WTC11 (cell line): ENCODE measurements at places on chromosomes 12 and 14. TPM values are rescaled to one million over a fixed set of nuclear protein-coding genes. Genes with fewer than 3 reads are reported as not detected.

GRCh38 chr12:94616203-94616729 lies 34.1 kb downstream of the TMCC3 start:
- H3K4me1 ChIP-seq = peaks cover 3% of the 10 kb centered on the region; the same call in 1 of the 2 replicates
- H3K27ac ChIP-seq = no peak overlapping the region
- peaks cover 3% of the 10 kb centered on the region; the same call in 1 of the 2 replicates for H3K27me3 ChIP-seq
- no peak for DNase-seq
- no peaks in the 10 kb centered on the region for H3K36me3 ChIP-seq
- no peak overlapping the region for H3K4me3 ChIP-seq

- peak; percentile 5 for DNase-seq
- no peak overlapping the region for H3K4me3 ChIP-seq
- no peaks in the 10 kb centered on the region for H3K27me3 ChIP-seq
Measured at GRCh38 chr12:131093971-131094830, 140.5 kb downstream of the ADGRD1 start.

DNA sequence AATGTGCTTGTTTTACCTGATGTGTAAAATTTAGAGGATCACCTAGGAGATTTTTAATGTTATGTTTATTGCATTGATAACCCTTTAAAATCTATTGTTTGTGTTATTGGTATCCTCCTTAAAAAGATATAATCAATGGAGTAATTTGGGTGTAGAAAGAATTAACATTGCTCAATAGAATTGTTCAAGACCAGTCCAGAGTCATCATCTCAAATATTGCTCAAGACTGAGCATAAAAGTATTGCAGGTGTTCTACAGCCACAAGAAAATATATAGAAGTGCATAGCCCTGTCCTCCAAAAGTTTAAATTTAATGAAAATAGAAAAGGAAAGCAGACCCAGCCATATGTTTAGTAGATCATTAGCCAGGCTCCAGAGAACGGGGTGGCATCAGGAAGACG lies 102.5 kb upstream of the ARID2 start:
- no peak overlapping the region for H3K27ac ChIP-seq
- H3K27me3 ChIP-seq = no peaks in the 10 kb centered on the region
- H3K4me3 ChIP-seq = no peak overlapping the region
- H3K4me1 ChIP-seq = peaks cover 10% of the 10 kb centered on the region
- DNase-seq = no peak

DNA sequence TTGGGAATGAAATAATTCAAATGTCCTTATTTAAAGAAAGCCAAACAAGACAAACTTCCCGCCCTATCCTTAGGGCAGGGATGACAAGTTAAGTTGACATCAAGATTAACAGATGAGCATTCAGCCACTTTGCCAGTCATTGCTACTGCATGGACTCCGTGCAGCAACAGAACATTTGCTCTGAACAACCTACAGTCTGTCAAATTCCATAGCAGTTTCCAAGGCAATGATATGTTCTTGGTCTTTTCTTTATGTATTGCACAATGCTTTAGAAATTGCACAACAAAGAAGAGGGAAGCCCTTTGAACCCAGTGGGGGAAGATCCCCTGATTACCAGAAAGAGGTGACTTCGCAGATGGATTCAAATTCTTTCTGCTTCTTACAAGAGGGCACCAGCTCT lies 269.8 kb downstream of the BCAT1 start:
- H3K4me1 ChIP-seq = peaks cover 8% of the 10 kb centered on the region
- DNase-seq = no peak
- H3K27ac ChIP-seq = no peak overlapping the region
- H3K36me3 ChIP-seq = peaks cover 14% of the 10 kb centered on the region
- H3K27me3 ChIP-seq = no peaks in the 10 kb centered on the region

GRCh38 chr14:105857826-105858675 lies 331.7 kb downstream of the TMEM121 start:
- H3K27ac ChIP-seq = no peak overlapping the region
- no peaks in the 10 kb centered on the region for H3K4me1 ChIP-seq
- H3K36me3 ChIP-seq = peaks cover 56% of the 10 kb centered on the region
- no peak for DNase-seq
- H3K27me3 ChIP-seq = peaks cover 13% of the 10 kb centered on the region

- no peaks in the 10 kb centered on the region for H3K36me3 ChIP-seq
- no peak overlapping the region for H3K27ac ChIP-seq
- no peak for DNase-seq
- no peak overlapping the region for H3K4me3 ChIP-seq
- H3K4me1 ChIP-seq = no peaks in the 10 kb centered on the region
- no peaks in the 10 kb centered on the region for H3K27me3 ChIP-seq
Measured at GRCh38 chr12:91344408-91344807, 161.8 kb upstream of the DCN start.

DNA sequence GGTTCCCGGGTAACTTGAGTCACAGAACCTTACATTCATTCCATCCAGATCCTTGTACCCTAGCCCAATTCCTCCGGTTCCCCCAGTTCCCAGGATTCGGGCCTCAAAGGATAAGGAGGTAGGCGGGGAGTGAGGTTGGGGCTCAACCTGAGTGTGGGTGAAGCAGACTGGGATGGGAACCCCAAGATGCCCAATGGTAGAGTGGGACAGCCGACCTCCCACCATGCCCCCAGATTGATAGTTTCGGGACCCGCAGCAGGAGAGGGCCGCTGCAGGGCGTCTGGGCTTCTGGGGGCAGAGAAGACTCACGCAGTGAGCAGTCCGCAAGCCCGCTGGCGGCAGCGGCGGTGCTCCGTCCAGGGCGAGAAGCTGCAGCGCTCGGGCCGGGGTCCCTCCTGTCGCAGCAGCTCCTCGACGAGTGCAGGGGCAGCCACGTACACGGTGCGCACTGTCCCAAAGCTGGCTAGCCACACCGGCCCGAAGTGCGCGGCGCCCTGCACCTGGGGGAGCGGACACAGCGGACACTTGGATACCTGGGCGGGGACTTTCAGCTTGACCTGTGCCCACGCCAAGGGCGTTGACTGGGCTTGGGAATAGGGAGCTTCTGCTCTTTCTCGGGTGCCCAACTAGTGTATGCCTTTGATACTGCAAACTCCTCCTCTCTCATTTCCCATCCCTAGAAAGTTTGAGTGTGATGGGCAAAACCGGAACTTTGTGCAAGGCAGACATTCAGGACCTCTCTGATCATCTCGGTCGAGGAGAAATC lies 997 bp downstream of the CYP27B1 start:
- H3K27ac ChIP-seq = no peak overlapping the region
- H3K27me3 ChIP-seq = peaks cover 74% of the 10 kb centered on the region
- H3K4me1 ChIP-seq = peaks cover 33% of the 10 kb centered on the region

- H3K4me1 ChIP-seq = peaks cover 39% of the 10 kb centered on the region
- peaks cover 16% of the 10 kb centered on the region for H3K27me3 ChIP-seq
Measured at GRCh38 chr12:29880987-29881386, 97.2 kb upstream of the TMTC1 start.

DNA sequence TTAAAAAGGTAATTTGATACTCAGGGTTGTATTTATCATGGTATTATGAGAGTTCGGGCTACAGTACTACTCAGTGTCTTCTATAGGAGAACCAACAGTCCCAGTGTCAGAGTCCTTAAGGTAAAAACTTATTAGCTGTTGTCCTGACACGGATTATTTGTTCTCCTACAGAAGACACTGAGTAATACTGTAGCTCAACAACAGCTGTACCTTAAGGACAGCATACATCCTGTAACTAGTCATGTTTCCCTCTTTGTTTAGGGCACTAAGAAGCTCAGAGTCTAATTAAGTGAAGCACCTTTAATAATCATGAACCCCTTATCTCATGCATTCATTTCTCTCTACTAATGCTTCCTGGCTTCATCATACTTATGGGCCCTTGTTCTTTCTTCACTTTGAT lies 33.9 kb downstream of the ARF6 start:
- no peaks in the 10 kb centered on the region for H3K36me3 ChIP-seq
- H3K27me3 ChIP-seq = no peaks in the 10 kb centered on the region
- no peak overlapping the region for H3K27ac ChIP-seq
- no peak overlapping the region for H3K4me3 ChIP-seq
- DNase-seq = no peak

DNA sequence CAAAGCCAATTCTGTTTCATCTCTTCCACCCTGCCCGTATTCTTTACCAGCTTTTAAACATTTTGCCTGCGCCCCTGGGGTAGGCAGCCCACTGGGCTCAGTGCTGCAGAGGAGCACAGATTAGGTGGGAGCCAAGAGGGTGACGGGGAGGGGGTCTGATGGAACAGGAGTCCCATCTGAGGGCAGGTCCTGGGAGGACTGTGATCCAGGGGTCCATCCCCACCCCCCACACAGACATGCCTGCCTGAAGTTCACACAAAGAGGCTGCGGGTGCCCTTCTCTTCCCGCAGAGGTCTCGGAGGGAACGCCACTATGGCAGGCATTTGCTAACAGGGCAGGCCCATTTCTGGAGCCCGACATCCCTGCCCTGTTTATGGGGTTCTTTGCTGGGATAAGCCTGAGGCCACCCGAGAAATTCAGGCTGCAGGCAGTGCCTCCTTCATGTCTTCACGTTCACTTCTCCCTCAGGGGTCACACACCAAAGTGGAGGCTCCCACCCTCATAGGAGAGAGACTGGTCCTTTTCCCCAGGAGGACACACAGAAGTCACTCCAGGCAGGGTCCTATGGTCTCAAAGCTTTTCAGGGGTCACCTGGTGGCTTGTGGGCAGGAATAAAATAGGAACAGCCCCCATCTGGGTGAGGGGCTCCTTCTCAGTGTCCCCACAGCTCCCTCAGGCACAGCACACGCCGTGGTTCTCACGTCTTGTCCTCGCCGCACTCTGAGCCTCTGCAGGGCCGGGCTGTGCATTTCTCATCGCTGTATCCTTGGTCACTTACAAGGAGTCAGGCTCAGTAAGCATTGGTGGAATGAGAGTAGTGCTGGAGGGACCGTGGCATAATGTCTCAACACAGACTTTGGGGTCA lies 12.9 kb downstream of the VASH1 start:
- no peaks in the 10 kb centered on the region; the same call in 1 of the 2 replicates for H3K27me3 ChIP-seq
- H3K27ac ChIP-seq = no peak overlapping the region
- DNase-seq = no peak
- H3K4me1 ChIP-seq = peaks cover 21% of the 10 kb centered on the region

- DNase-seq = no peak
- peaks cover 22% of the 10 kb centered on the region for H3K4me1 ChIP-seq
- no peaks in the 10 kb centered on the region for H3K27me3 ChIP-seq
- H3K27ac ChIP-seq = no peak overlapping the region; the same call in 1 of the 2 replicates
- H3K4me3 ChIP-seq = no peak overlapping the region
Measured at GRCh38 chr12:52149651-52150241, 42.1 kb downstream of the KRT80 start.

- no peak overlapping the region for H3K27ac ChIP-seq
- H3K4me1 ChIP-seq = peaks cover 48% of the 10 kb centered on the region
- peaks cover 34% of the 10 kb centered on the region for H3K27me3 ChIP-seq
- H3K36me3 ChIP-seq = no peaks in the 10 kb centered on the region
Measured at GRCh38 chr12:124296295-124296915, 1.5 kb downstream of the RFLNA start.

- no peak overlapping the region for H3K27ac ChIP-seq
- no peaks in the 10 kb centered on the region for H3K36me3 ChIP-seq
- DNase-seq = no peak
- peaks cover 1% of the 10 kb centered on the region for H3K4me1 ChIP-seq
Measured at GRCh38 chr14:35374263-35374712, 30.3 kb downstream of the NFKBIA start.

GRCh38 chr12:56541631-56542030 lies 20.0 kb downstream of the RBMS2 start:
- no peaks in the 10 kb centered on the region for H3K36me3 ChIP-seq
- H3K27me3 ChIP-seq = no peaks in the 10 kb centered on the region
- no peaks in the 10 kb centered on the region for H3K4me1 ChIP-seq
- H3K4me3 ChIP-seq = no peak overlapping the region
- no peak for DNase-seq

DNA sequence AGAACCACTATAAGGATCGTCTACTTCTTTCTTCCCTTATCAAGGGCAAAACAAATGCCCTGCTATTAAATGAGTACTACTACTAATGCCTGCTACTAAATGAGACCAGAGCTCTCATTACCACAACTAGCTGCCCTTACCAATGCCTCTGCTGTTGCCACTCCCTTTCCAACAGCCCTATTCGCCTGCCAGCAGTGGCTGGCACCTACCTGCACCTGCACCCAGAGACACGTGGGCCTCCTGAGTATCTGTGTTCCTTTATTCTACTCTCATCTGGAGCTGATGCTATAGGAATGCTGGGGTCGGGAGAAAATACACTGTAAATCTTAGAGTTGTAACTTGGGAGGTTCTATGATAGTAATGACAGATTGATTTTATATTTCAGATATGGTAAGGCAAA lies 174.7 kb downstream of the SLC2A13 start:
- no peak overlapping the region for H3K27ac ChIP-seq
- H3K36me3 ChIP-seq = no peaks in the 10 kb centered on the region
- H3K27me3 ChIP-seq = no peaks in the 10 kb centered on the region
- no peak overlapping the region for H3K4me3 ChIP-seq
- H3K4me1 ChIP-seq = no peaks in the 10 kb centered on the region

- no peak within 1 kb of the TSS for H3K27ac ChIP-seq
- H3K4me1 ChIP-seq = peaks cover 19% of the 10 kb centered on the region
- H3K4me3 ChIP-seq = peak within 1 kb of the TSS; percentile 88
- DNase-seq = peak; percentile 23
- H3K27me3 ChIP-seq = peaks cover 47% of the 10 kb centered on the region
- H3K36me3 ChIP-seq = no peaks in the 10 kb centered on the region
Measured at GRCh38 chr12:45050751-45051571, at the start of gene DBX2. DBX2 (minus strand) TSS chr12:45051099; CDS start chr12:45050927, 172 bp downstream.

- H3K4me3 ChIP-seq = no peak overlapping the region
- H3K27me3 ChIP-seq = no peaks in the 10 kb centered on the region
- H3K27ac ChIP-seq = peak overlapping the region; percentile 21; the same call in 1 of the 2 replicates
- DNase-seq = no peak
- peaks cover 38% of the 10 kb centered on the region for H3K4me1 ChIP-seq
- H3K36me3 ChIP-seq = no peaks in the 10 kb centered on the region
Measured at GRCh38 chr12:104596134-104596799, 139.5 kb downstream of the CHST11 start.

DNA sequence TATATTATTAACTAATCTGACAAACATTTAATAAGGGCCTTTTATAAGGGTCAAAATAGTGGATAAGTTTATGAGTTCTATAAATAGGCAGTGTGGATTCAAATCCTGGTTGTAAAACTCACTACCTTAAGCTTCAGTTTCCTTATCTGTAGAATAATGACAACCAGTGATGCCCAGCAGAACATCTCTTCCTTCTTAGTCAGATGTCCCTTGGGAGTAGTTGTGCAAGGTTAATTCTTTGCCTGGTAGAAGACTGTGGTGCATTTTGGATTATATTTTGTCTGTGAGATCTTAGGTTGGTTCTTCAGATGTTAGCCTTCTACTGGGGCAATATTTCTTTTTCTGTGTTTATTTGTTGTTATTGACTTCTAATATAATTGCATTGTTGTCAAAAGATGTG lies 59.5 kb downstream of the ARID2 start:
- no peaks in the 10 kb centered on the region for H3K36me3 ChIP-seq
- no peak for DNase-seq
- H3K4me1 ChIP-seq = no peaks in the 10 kb centered on the region

Gene MYF5
- total RNA-seq = not detected in 3 replicates

Gene ZFHX2
- total RNA-seq = 16.4 to 26.2 TPM (median 25.7 TPM) in 3 replicates

Gene NANOG
- 330 to 387 TPM (median 352 TPM) in 3 replicates for total RNA-seq

Gene OAS1
- total RNA-seq = 0.24 to 0.30 TPM (median 0.27 TPM) in 3 replicates

Gene LBHD2
- total RNA-seq = not detected in 3 replicates

Gene C12orf54
- total RNA-seq = not detected in 3 replicates

Gene ARHGEF40
- 58.6 to 74.2 TPM (median 58.8 TPM) in 3 replicates for total RNA-seq

Gene RBP5
- 4.1 to 5.4 TPM (median 4.7 TPM) in 3 replicates for total RNA-seq
